ENCODE measurements at places on chromosomes 4 and X.
A peak's percentile ranks its signal among the peaks of the same experiment; 100 is the strongest.

DNA sequence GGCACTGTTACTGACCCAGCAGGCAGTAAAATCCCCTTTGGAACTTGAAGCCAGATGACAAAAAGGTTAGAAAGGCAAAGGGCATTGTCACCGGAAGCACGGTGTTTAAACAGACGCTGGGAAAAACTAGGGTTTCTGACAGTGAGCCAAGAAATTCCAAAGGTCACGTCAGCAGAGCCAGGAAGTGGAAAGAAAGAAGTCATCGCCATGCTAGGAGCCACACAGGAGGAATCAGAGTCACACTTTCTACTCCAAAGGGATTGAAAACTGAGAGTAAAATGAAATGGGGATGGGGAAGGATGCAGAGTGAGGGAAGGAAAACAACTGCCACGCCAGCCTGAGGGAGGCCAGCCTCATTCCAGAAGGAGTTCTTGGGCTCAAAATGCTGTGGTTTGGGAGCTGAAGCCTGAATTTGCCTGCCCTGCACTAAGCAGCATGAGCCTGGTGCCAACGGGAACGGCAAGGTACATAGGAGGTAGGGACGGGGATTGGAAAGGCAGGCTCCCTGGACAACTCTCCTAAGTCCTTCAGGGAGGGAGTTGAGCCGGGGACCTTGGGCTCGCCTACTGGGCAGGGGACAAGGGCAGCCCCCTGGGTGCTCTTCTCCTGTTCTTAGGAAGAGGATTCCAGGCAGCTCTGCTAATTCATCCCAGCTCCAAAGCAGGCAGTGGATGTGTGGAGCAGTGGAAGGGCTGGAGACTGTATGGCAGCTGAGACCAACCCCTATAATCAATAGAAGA, 66.8 kb downstream of the SOWAHB start:
- peak; percentile 90 for DNase-seq

DNA sequence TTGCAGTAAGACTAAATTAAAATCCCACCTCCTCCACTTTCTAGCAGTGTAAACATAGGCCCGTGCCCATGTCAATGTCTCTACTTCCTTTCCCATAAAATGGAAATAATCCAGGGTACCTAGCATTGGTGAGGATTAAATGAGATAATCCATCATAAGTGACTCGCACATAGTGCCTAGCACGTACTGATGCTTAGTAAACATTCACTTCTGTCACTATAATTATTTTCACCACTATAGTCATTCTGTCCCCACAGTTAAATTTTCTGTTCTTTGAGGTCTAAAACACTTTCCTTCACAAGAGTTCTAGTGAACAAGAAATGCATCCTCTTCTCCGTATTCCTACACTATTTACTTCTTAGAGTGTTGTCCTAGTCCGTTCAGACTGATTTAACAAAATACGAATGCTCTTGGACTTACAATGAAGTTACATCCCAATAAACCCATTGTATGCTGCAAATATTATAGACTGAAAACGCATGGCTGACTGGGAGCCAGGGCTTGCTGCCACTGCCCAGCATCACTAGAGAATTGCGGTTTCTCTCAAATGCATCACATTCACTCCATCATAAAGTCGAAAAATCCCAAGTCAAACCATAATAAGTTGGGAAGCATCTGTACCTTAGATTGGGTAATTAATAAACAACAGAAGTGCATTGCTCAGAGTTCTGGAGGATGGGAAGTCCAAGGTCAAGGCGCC, 10.6 kb downstream of the ARAP2 start:
- DNase-seq: no peak

GRCh38 chr4:123405267-123405865, 8.8 kb downstream of the SPRY1 start:
- no peak for DNase-seq

GRCh38 chr4:47526281-47526680, 41.2 kb downstream of the ATP10D start:
- DNase-seq: peak; percentile 62
